Lung microvascular endothelial cell (primary cell): ENCODE measurements at places on chromosomes 3 and 15. TPM values are rescaled to one million over a fixed set of nuclear protein-coding genes. Genes with fewer than 3 reads are reported as not detected.

DNA sequence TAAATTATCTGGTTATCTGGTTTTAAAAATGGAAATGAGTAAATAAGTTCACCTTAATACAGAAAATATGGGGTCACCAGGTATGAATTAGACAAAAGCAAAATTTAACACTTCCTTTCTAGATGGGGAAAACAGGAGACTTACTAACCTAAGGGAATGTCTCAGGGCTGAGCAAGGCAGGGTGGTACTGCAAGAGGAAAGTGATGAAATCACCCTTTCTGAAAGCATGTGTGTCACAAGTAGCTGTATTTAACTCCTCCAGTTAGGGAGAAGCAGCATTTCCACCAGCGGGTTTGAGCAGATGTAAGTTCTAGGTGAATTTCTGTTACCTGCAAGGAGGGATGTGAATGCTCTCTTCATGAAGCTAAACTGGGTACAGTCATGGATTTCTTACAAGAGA is 629.1 kb downstream of the MECOM start:
- DNase-seq: no peak

GRCh38 chr3:150238995-150239619 is 169.0 kb upstream of the TSC22D2 start:
- DNase-seq: no peak

- DNase-seq: no peak
Observed at GRCh38 chr3:73757536-73757935, 132.8 kb upstream of the PDZRN3 start.

DNA sequence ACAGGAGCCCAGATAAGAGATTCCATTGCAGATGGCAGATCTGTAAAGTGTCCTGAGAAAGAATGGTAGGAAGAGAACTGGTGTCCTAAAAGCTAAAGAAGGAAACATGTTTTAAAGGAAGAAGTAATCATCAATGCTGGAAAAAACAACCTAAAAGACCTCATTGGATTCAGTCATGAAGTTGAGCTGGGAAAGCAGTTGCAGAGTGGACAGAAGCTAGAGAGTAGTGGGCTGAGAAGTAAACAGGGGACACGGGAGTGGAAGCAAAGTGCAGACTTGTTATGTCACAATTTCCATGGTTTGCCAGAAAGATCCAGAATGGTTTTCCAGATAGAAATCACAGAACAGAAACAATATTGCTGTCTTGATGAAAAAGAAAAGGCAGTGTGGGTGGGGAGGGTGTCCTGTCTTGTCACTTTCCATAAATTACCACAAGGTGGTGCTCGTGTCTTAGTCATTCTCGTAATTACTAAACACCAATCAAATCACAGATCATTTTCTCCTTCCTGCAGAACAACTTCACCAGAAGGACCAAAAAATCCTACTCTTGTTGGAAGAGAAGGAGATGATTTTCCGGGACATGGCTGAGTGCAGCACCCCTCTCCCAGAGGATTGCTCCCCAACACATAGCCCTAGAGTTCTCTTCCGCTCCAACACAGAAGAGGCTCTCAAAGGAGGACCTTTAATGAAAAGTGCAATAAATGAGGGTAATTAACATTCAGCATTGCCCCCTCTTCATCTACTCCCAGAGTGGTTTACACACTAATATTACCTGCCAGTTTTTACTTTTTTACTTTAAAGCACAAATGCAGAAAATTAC is 64.5 kb downstream of the KLHL25 start:
- DNase-seq: peak; percentile 74

DNA sequence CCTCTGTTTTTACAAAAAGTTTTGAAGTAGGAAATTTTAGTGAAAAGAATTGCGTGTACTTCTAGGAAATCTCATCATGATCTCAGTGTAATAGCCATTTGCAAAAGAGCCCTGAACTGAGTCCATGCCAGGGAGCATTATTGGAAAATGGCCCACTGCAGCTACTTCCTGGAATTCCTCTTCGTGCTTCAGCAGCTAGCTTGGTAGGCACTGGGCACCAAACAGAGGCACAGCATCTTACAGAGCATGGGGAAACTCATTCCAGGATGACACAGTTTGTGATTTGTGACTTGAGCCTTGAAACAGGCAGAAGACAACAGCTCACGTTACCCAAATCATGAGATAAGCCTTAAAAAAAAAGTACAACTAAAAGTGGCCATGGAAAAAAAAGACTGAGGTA is 179.1 kb downstream of the WDR72 start:
- no peak for DNase-seq

DNA sequence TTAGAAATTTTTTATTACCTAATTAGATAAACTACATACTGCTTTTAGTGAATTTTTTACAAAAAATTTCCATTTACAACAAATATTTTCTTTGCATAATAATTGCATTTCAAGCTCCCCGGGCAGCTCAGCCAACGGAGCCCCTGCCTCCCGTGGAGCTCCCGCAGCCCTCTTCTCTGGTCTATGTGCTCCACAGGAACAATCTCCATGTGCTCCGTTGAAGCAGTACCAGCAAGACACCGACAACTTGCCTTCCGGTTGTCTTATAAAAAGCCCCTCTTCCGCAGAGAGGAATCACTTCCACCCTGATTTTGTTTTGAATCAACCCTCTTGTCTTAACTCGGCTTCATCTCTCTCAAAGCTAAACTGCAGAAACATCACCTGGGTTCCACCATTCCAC is 46.9 kb upstream of the CHD2 start:
- DNase-seq: no peak

DNA sequence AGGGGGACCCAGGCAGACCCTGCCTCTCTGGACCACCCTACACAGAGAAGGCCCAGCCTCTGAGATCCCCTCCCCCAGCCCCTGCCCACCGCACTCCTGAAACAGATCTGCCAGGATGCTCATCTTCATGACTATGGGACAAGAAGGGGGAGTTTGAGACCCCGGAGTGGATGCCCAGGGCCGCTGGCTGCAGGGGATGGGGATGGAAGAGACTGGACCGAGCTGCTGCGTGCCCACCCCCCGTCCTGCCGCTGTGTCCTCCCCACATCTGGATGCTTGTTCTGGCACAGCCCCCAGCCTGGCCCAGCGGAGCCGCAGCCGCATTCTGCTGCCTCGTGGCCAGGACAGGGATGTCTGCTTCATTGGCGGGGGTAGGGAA is 30.3 kb upstream of the SEMA3F start:
- DNase-seq: no peak

- DNase-seq: no peak
Observed at GRCh38 chr3:45489730-45490309, 101.4 kb downstream of the LARS2 start.

- DNase-seq: no peak
Observed at GRCh38 chr3:60898321-60898720, 352.9 kb downstream of the FHIT start.

DNA sequence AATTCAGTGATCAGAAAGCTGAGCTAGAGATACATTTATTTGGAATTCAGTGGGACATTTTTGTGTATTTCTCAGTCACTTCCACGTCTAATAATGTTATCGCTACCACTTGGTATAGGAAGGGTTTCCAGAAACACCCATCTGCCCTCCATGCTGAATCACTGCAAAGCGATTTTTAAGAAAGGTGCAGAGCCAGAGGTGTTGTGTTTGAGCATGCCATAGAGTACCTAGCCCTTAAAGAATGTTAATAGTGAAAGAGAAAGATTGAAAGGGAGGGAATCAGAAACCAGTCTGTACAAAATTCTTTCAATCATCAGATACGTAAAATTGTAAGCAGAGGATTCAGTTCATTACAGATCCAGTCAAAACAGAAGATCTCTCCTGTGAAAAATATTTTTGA is 80.1 kb upstream of the ARL6 start:
- no peak for DNase-seq

The PRR20G gene
- total RNA-seq: not detected in 2 replicates

The ZNF620 gene
- total RNA-seq: 3.5 and 6.5 TPM in 2 replicates

The SLC2A2 gene
- not detected in 2 replicates for total RNA-seq
